ENCODE measurements at places on chromosomes 3 and 15.

- no peak for DNase-seq
These were observed 14.0 kb upstream of the SPINK8 start for GRCh38 chr3:48347500-48347899.

- DNase-seq: no peak
These were observed 24.7 kb upstream of the KLHL6 start for GRCh38 chr3:183579967-183580900.

DNA sequence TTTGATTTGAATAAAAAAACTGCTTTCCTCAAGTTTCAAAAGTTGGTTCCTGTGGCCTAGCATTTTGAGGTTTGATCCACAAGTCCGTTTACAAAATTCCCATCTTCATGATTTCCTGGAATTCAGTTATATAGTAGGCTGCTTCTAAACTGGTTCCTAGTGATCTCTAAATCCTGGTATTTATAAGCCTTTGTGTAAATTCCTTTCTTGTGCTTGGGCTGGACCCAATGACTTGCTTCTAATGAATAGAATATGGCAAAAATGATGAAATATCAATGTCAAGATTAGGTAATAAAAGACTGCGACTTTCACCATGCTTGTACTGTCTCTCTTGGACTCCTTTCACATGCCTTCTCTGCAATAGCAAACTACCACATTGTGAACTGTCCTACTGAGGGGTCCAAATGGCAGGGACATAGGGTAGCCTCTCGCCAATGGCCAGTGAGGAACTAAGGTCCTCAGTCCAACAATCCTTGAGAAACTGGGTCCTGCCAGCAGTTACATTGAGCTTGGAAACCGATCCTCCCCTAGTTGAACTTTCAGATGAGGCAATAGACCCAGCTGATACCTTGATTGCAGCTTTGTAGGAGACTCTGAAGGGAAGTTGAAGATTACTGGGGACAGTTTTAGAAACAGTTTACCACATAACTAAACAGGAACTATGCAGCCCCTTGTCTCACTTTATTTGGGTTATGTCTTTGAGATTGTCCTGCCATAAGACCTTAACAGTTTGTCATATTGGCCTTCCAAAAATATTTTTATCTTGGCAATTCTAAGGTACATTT is 303.9 kb upstream of the TBC1D5 start:
- no peak for DNase-seq

GRCh38 chr15:40130799-40131502 is 22.3 kb upstream of the BMF start:
- DNase-seq: no peak

- no peak for DNase-seq
These were observed 691.7 kb upstream of the CBLB start for GRCh38 chr3:106560451-106560966.

- no peak for DNase-seq
These were observed 985.7 kb downstream of the TUSC7 start for GRCh38 chr3:117695321-117695720.

- no peak for DNase-seq
These were observed 65.4 kb downstream of the LIPC start for GRCh38 chr15:58497046-58497785.

DNA sequence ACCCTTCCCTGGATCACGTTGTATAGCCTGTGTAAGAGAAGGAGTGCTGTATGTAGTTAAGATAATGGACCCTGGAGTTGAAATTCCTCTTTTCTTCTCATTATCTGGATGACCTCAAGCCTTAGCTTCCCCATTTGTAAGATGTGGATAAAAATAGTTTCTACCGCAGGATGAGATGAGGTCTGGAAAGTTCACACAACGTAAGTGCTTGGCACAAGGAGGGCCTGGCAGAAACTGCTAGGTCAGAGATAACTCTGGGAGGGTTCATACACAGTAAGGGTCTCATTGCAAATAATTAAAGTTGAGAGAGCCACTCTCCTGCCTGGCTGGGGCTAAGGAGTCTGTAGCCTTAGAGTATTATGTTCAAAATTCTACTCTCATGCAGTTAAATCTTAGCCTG is 214.4 kb downstream of the LRTM1 start:
- DNase-seq: no peak

DNA sequence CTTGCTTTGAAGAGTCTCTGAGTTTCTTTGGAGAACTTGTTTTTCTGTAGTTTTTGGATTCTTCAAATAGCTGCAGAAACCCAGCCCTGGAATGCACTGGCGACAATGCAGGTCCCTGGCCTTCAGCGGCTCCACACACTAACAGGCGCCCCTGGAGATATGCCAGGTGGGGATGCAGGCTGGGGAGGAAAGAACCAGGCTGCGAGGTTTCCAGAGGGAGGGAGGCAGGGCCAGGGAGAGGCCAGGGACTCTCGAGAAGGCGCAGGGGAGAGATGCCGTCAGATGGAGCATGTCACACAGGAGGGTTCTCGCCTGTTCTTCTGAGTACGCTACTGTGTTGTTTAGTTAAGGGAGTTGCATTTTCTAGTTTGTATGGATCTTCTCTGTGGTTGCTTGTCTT is 283.1 kb downstream of the GABRG3 start:
- no peak for DNase-seq

DNA sequence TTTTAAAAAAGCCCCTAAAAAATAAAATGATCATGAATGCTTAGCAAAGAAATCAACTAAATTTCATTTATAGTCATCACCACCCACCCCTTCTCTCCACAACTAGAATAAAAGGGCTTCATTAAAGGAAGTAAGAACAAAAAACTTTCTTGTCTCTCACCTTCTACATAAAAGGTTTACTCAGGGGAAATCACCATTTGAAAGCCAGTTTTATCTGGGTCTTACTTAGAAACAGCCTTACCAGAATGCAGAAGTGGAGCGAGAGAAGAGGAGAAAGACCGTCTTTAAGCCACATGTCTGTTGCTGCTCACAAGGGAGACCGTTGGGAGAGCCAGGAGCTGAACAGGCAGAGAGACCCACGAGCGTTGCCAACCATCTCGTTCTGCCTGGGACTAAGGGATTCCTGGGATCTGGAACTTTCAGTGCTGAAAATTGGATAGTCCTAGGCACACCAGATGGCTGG is 350.1 kb upstream of the PROK2 start:
- DNase-seq: no peak

- no peak for DNase-seq
These were observed 11.3 kb upstream of the TMEM115 start for GRCh38 chr3:50370594-50370993.

DNA sequence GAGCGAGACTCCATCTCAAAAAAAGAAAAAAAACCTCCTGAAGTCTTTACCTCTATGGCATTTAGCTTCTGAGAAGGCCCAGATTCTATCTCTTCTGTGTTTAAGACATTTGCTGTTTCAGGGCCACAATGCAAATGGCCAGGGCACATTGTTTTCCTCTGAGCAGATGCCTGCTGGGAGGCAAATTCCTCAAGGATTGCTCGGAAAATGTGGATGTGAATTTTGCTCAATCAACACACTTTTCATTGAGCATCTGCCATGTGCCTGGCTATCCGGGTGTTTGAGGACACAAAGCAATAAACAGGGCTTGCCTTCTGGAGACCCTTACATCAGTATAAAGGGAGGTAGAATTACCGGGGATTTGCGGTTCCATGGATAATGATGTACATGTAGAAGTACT is 20.0 kb downstream of the TRIM71 start:
- no peak for DNase-seq

Data from nucleus accumbens (tissue), 56 donors.